Activated T-cell treated with anti-CD3 and anti-CD28 coated beads, Interleukin-2, amount 50 U/mL, for 1 hour (primary cell): ENCODE measurements at places on chromosomes 2 and 18.

GRCh38 chr2:33448220-33448899 lies 28.1 kb upstream of the RASGRP3 start:
- DNase-seq: no peak

GRCh38 chr2:86335865-86336674 lies 1.4 kb downstream of the REEP1 start:
- DNase-seq: no peak

DNA sequence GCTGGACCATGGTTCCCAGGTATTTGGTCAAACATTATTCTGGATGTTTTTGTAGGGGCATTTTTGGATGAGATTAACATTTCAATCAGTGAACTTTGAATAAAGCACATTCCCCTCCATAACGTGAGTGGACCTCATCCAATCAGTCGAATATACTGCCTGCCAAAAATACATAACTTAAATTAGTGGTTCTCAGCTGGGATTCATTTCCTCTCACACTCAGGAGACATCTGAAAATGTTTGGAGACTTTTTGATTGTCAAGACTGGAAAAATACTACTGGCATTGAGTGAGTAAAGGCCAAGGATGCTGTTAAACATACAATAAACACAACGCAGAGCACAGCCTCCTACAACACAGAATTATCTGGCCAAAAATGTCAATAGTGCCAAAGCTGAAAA lies 198.2 kb downstream of the MYO1B start:
- no peak for DNase-seq

DNA sequence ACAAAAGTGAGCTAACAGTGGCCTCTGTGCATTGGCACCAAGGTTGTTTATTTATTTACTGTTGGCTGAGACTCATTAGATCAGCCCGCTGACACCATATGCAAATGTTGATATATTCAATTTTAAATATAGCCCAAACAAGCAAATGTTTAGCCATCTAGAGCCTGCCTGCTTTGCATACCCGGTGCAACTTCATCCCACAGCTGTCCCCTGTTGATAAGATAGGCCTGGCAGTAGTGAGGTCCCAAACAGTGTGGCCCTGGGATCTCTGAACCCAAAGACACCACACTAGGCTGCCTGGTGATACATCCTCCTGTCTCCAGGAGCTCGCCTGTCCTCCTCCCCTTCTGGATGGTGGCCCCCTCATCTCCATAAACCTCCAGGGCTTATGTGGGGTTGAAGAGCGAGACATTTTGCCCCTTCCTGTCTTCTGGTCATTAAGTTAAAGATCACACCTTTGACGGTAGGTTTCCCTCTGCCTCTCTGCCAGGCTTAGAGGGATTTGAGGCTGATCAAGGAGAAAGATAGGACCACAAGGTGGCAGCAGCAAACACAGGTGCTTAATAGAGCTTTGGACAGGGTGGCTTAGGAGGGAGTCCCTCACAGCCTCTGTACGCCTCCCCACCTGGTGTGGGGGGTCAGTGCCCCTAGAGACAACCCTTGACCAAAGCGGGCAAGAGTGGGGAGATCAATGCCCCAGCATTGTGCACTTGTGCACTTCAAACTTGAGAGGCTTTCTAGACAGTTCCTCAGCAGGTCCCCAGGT lies 23.7 kb upstream of the MYO5B start:
- DNase-seq: peak; percentile 21

DNA sequence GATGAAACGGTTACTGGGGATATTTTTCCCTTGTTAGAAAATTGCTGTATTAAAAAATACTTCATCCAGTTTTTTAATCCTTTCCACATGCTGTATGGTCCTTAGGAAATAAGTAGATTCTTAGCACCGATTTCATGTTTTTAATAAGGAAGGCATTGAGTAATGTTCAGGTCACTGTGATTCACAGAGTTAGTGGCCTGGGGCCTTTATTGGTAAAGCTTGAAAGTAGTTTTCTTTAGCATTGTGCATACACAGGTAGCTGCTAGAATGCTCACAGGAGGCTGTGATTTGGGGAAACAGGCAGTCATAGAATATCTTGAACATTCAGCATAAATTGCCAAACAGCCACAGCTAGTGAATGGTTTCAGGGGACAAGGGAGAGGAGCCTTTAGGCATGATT lies 79.8 kb downstream of the XRCC5 start:
- no peak for DNase-seq

- DNase-seq: no peak
These were observed 28.2 kb downstream of the GULP1 start for GRCh38 chr2:188319838-188320237.
